CD8-positive, alpha-beta T cell (primary cell): ENCODE measurements at places on chromosomes 5 and 9. TPM values are rescaled to one million over a fixed set of nuclear protein-coding genes. Genes with fewer than 3 reads are reported as not detected.

DNA sequence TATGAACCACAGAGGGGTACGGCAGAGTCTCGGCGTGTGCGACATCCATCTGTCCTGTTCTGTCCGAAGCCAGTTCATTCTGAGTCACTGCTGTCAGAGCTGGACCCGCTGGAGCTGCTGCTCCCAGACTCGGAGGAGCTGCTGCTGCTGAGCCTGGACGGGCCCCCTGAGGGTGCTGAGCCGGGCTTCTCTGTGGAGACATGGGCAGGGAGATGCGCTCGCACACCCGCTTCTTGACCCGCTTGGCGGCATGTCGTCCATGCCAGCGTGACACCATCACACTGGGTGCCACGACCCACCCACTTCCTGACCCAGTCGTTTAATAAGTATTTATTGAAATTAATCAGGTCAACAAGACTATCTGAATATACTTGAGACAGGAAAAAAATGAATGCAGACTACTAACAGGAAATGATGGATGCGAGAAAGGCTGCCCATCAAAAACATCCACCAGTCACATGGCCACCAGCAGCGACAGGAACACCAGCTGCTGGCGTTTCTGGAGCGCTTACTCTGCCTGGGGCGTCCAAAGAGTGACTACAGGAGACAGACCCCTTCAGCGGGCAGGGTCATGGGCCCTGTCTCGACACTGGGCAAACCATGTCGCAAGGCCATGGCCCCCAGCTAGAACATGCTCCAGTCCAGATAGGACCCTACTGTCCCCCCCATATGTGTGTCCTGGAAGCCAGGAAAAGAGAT, 8.4 kb downstream of the BRD3OS start:
- no peak for DNase-seq

DNA sequence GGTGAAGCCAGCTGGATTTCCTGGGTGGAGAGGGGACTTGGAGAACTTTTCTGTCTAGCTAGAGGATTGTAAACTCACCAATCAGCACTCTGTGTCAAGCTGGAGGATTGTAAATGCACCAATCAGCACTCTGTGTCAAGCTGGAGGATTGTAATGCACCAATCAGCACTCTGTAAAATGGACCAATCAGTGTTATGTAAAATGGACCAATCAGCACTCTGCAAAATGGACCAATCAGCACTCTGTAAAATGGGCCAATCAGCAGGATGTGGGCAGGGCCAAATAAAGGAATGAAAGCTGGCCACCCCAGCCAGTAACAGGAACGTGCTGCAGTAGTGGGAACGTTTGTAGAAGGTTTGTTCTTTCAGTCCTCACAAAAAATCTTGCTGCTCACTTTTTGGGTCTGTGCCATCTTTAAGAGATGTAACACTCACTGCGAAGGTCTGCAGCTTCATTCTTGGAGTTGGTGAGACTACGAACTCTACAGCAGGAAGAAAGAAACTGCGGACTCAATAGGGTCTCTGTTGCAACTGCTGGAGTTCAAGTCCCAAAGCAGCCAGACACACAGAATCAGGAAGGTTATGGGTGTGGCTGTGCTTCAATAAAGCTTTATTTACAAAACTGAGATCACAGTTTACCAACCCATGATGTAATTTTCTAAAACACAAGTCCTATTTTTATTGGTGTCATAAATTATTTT, 145.7 kb upstream of the ERCC6L2 start:
- no peak for DNase-seq

- no peak for DNase-seq
These were observed 157.4 kb upstream of the OTULINL start for GRCh38 chr5:14424011-14424685.

DNA sequence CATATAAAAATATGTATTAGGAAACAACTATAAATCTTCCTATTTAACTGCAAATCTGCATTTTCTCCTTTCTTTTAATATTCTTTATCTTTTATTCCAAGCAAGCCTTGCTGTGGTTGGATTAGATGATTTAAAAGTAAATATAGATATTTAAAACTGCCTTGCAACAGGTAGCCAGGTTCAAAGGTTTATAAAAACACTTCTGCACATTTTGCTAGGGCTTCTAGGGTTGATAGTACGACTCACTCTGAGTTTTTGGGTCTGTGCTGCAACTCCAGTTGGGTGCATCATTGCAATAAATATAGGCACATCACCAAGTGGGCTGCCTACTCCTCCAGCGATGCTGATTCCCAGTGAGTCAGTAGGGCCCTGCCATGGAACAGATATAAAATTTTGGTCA, 167.7 kb downstream of the MPDZ start:
- DNase-seq: no peak

- no peak for DNase-seq
These were observed 1461.4 kb upstream of the CDH9 start for GRCh38 chr5:28499766-28500290.

OLFM1 gene
- total RNA-seq: not detected

FCN2 gene
- total RNA-seq: not detected

SLC27A6 gene
- total RNA-seq: not detected
